ENCODE measurements at places on chromosomes 1 and 21.

- no peak for DNase-seq
Measured at GRCh38 chr1:206723805-206724472, 39.2 kb downstream of the MAPKAPK2 start.

GRCh38 chr1:54989473-54989872 is 9.0 kb downstream of the TMEM61 start:
- DNase-seq = no peak

DNA sequence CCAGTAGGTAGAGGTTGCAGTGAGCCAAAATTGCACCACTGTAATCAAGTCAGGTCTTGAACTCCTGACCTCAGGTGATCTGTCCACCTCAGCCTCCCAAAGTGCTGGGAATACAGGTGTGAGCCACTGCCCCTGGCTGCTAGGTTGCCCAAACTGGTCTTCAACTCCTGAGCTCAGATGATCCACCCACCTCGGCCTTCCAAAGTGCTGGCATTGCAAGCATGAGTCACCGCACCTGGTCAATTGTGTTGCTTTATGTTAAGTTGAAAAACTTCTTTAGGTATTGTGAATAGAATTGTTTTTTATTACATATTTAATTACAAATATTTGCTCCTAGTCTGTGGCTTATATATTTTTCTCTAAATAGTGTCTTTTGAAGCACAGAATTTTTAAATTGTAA is 80.5 kb downstream of the PRKAB2 start:
- DNase-seq = no peak

GRCh38 chr1:45968941-45969666 is 163.3 kb downstream of the PIK3R3 start:
- no peak for DNase-seq

DNA sequence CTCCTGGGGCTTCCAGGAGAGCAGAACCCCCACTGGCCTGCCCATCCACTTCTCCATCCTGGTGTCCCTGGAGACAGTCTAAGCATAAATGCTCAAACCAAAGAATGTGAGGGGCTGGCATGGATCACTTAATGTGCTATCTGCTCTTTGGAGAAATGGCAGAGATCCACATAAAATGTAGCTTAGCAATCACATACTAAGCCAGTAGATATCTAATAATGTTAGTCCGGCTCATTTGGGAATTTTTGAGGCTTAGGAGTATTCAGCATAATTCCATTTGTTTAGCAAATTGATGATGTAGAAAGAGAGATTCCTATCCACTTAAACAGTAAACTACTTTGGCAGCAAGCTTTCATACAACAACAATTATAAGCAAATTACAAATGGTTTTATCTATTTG is 90.7 kb downstream of the TENT5C start:
- no peak for DNase-seq

DNA sequence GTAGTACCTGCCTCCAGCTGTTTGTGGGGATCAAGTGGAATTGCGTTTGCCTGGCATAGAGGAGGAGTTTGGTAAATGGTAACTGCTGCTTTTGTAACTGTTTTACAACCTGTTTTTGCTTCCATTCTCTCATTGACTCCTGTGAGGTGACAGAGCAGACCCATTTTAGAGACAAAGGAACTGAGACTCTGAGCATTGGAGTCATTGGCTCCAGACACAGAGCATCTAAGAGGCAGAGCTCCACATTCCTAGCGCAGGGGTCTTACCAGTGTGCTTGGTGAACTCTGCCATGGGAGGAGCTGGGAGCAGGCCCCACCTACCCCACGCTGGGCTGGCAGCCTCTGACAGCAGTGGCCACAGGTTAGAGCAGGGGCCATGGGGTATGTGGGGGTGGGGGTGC is 2.4 kb downstream of the LDLRAP1 start:
- no peak for DNase-seq

- DNase-seq = no peak
Measured at GRCh38 chr1:75341537-75341936, 207.3 kb downstream of the LHX8 start.

DNA sequence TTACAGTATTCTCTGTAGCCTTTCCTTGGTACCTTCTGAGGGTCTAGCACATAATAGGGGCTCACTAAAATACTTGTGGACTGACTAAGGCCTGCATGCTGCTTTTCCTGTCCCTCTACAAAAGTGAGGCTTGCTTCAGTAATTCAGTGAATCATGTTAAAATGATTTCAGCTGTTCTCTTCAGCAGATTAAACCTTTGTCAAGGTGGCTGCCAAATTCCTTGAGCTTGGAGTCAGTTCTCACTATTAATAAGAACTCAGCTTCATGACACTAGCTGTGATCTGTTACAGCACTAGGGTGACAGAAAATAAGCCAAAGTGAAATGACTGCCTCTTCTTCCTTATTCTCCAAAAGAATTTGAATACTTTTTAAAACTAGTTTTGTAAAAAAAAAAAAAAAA is 128.8 kb downstream of the KCNN3 start:
- DNase-seq = no peak

GRCh38 chr1:214342525-214342924 is 61.6 kb downstream of the SMYD2 start:
- no peak for DNase-seq

DNA sequence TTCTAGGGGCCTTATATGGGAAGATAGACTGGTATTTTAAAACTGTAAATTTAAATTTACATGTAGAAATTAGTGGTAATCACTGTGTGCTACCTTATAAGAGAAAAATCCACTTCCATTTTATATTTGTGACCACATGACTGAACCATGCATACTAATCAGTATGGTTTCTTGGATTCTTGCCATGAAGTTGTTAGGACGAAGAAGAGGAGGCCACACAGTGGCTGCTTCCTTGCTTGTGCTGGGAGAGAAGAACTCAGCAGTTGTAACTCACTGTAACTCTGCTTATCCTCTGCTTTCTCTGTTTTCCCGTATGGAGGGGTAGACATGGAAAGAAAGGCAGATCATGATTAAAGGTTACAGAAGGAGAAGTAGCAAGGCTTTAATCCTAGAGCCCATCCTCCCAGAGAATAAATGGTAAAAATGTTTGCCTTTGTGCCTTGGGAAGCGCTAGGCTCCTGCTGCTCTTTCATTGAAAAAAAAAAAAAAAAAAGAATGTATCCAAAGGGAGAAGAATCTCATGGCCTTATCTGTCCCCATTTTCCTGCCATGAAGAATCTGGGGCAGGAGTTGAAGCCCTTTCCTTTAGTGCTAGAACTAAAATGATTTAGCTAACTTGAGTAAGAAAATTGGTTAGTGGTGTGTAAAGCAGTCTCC is 32.4 kb downstream of the KCTD3 start:
- no peak for DNase-seq

GRCh38 chr1:160860840-160861505 is 1.7 kb downstream of the CD244 start:
- no peak for DNase-seq

DNA sequence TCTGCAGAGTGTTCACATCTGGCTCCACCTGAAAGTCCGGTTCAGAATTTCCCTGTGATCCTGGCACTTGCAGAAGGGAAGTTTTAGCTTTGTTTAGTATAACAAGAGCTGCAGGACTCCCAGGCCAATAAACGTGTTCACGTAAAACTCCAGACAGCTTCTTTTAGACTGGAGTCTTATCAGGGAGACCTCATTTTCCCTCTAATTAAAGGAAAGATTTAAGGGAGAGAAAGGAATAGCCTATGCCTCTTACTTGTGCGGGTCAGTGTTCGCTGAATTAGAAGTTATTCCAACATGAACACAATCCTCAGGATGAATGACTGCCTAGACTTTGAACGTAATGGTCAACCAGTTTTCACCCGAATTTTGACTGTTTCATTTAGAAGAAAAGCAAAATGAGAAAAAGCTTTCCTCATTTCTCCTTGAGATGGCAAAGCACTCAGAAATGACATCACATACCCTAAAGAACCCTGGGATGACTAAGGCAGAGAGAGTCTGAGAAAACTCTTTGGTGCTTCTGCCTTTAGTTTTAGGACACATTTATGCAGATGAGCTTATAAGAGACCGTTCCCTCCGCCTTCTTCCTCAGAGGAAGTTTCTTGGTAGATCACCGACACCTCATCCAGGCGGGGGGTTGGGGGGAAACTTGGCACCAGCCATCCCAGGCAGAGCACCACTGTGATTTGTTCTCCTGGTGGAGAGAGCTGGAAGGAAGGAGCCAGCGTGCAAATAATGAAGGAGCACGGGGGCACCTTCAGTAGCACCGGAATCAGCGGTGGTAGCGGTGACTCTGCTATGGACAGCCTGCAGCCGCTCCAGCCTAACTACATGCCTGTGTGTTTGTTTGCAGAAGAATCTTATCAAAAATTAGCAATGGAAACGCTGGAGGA is 202.1 kb upstream of the SGIP1 start:
- DNase-seq = peak; percentile 26

DNA sequence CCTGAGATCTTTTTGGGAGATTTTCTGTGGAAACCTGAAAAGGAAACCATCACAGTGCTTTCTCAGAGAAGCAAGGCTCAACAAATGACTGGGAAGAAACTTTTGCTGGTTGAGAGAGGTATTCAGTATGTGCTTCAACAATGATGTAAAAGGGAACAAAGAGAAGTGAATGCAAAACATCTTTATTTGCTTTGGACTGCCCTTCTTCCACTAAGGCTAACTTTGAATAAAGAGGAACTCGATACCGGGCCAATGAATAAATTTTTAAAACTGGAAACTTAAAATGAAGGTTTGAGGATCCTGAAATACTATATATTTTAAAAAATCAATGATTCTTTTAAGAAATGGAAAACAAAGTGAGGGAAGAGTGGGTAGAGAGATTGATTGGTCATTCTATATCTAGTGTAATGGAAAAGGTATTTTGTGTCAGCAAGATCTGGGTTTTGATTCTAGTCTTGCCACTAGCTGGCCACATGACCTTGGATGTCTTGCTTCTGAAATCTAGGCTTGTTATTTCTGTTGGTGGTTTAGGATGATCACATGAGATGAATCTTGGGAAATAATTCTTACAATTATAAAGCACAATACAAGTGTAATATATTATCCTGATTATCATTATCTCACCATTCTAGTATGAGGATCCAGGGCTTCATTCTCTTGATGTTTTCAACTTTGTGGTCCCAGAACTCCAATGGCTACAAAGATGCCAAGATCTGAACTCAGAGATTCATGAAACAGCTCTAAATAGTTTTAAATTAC is 34.6 kb upstream of the APOBEC4 start:
- DNase-seq = no peak

GRCh38 chr21:36904093-36904666 is 62.3 kb downstream of the HLCS start:
- DNase-seq = no peak

- no peak for DNase-seq
Measured at GRCh38 chr1:160416369-160416768, 16.0 kb downstream of the VANGL2 start.

DNA sequence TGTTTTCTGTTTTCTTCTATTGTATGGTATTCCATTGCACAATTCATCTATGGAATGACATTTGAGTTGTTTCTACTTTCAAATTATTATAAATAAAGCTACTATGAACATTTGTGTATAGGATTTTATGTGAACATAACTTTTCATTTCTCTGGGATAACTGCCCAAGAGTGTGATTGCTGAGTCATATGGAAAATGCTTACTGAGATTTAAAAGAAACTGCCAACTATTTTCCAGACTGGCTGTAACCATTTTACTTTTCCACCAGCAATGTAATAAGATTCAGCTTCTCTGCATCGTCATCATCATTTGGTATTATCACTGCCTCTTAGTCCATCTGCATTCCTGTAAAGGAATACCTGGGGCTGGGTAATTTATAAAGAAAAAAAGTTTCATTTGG is 779.6 kb upstream of the PRMT6 start:
- DNase-seq = no peak

DNA sequence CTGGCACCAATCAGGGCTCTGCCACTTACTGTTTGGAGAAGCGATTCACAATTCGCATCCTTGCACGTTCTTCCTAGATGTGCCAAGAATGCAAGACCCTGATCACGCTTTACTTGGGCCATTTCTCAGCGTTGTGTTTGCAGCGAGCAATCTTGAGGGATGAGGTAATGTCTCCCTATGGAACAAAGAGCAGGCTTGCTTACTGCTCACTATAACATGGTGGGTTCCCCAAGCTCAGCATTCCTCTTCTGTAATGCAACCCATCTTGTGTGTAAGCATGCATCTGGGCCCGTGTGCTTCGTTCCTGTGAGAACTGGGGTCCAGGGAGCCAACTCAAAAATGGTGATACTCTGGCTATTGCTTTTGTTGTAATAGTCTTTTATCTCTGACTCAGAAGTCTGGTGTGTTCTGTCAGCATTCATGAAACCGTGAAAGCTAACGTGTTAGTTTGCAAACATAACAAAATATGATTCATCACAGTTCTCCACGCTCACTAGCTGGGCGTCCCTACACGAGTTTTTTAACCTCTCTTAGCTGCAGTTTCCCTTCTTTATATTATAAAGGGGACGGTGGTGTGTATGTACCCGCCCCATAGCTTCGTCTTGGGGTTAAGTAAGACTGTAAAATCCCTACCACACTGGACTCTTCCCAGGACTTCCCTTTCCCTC is 33.3 kb downstream of the DNTTIP2 start:
- no peak for DNase-seq

GRCh38 chr1:56910441-56910985 is 55.3 kb downstream of the C8B start:
- no peak for DNase-seq

DNA sequence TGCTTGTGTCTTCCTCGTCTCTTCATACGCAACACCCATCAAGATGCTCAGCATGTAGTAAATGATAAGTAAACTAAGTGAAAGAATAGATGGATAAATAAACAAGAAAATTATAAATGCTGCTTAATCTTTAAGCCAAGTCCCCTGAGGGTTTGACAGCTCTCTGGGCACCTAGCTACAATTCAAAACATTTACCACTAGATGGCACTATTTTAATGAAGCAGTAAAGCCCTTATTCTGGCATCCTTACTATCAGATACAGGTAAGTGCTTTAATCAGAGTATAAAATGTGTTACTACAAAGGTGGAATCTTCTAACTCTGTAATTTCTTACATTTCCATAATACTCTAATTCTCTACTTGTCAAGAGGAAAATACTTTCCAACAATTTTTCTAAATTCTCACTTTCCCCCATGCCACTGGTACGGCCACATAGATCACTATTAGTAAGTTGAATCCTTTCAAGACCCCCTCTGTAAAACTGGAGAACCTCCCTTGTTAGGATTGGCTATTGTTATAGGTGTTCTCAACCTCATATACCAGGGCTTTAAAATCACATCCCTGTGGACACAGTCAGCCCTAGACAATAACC is 137.8 kb downstream of the BARHL2 start:
- no peak for DNase-seq

GRCh38 chr1:236677641-236678235 is 8.6 kb upstream of the ACTN2 start:
- no peak for DNase-seq

- DNase-seq = peak; percentile 13
Measured at GRCh38 chr1:222616525-222616924, 1.4 kb upstream of the MIA3 start.

GRCh38 chr1:12434174-12434573 is 183.8 kb downstream of the DHRS3 start:
- peak; percentile 79 for DNase-seq

All from natural killer cell (primary cell).